ENCODE measurements at places on chromosomes 4 and X.

DNA sequence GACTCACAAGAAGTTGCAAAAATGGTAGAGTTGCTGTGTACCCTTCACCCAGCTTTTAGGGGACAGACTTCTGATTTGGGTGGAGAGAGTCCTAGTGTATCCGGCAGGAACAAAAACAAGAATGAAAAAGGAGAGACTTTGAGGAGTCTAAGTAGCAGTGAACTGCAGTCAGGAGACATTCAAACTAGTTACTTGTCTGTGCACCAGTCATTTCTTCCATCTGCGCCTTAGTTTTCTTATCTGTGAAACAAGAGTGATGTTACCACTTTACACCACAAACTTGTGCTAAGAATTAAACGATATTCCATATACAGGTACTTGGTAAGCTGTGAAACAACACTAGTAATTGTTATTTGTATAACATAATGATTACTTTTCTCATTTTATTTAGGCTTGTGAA, 47.3 kb downstream of the SH2D1A start:
- DNase-seq: no peak

DNA sequence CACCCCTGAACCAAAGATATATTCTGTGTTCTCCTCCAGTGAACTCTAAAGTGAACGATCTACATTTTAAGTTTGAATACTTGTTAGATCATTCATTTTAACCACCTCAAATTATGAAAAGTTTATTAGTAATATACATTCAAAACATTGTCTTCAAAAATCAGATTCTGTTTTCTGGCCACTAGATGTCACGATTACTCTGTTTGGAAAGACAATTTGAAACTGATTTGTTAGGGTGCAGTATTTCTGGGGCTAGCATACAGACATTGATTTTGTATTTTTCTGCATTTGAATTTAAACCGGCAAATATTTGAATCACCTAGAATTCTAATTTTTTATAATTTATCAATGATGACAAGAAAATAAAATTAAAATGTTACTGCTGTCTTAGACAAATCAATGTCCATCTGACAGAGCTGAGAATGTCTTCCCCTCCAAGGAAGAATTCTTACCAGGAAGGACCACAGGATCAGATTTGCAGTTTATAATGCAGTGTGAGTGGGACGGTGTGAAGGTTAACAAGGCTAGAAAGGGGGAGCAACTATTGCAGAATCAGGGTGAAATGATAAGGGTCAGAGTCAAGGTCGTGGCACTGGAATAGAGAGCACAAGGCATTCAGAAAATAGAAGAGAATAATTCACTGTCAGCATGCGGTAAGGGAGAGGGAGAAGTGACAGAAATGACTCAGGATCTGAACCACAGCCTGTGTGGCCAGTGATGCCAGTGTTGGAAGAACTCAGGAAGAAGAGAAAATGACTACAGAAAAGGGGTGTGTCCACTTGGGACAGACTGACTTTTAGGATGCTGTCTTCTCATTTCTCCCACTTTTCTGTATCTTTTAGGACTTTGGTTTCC, 91.6 kb downstream of the ANXA10 start:
- no peak for DNase-seq

- DNase-seq: no peak
These were observed 329.0 kb upstream of the TECRL start for GRCh38 chr4:64738240-64738639.

DNA sequence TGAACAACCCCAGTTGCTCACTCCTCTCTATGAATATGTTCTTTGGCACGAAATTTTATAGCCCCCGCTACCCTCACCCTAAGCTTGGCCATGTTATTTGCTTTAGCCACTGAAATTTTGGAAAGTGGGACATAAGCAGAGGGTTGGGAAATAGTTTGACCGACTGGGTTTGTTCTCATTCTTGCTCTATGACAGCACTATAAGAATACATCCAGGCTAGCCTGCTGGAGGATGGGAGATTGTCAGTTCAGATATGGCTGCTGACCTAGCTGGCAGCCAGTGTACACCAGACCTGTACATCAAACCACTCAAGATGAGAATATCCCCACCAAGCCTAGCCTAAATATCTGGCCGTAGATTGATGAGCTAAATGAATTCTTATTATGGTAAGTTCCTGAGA, 298.1 kb downstream of the PDGFC start:
- DNase-seq: no peak

- no peak for DNase-seq
These were observed 86.1 kb downstream of the SYNPO2 start for GRCh38 chr4:118974758-118975157.

DNA sequence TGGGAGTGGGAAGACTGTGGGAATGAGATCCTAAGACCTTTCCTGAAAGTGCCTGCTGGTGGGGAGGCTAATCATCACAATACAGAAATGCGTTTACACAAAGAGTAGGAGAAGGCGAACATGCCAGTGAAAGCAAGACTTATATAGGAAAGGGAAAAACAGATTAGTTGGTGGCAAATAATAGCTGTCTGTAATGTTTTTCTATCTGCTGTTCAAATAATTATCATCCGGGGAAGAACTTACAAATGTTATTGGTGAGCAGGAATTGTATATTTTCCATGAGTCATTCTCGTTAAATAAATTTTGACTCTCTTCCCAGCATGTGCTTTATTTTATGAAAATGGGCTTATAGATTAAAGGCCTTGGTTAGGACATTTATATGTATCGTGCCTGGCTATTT, 196.5 kb downstream of the ARHGAP10 start:
- no peak for DNase-seq

- no peak for DNase-seq
These were observed 294.8 kb upstream of the DKK2 start for GRCh38 chr4:107330916-107331315.

- no peak for DNase-seq
These were observed 6.1 kb downstream of the TADA2B start for GRCh38 chr4:7049295-7049694.

DNA sequence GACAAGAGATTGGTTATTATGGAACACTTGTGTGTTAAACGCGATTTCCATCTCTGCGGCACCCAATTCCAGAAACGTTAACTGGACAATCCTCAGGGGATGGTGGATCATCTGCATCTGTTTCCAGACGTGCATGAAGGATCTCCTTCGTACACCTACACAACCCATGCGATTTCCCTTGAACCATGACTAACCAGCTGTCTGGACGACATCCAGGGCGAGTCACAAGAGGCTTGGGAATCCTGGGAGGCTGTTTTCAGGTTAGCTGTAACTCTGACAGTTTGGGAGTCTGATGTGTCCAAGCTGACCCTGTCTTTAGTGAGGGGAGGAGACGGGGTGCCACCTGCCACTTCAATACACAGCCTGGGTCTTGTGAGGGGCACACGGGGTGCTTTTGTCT, 84.5 kb downstream of the GATB start:
- DNase-seq: no peak

DNA sequence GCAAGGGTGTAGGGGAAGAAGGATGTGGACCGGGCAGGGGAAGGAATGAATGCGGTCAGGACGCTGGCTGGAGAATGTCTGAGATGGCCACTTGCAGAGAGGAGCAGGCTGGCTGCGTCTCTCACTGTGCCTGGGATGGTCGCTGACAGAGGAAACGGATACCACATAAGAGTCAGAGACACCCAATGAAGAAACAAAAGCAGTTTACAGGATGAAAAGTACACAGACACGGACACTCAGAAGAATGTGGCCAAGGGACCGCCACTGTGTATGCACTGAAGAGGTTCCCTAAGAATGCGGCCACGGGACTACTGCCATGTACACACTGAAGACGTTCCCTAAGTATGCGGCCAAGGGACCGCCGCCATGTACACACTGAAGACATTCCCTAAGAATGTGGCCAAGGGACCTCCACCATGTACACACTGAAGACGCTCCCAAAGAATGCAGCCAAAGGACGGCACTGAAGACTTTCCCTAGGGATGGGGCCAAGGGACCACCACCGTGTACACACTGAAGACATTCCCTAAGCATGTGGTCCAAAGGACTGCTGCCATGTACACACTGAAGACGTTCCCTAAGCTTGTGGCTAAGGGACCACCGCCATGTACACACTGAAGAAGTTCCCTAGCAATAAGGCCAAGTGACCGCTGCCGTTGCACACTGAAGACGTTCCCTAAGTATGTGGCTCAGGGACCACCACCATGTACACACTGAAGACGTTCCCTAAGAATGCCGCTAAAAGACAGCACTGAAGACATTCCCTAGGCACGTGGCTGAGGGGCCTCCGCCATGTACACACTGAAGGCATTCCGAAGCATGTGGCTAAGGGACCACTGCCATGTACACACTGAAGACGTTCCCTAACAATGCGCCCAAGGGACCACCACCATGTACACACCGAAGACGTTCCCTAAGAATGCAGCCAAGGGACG, 32.2 kb downstream of the DHRSX start:
- DNase-seq: no peak

- no peak for DNase-seq
These were observed 20.4 kb downstream of the SASH3 start for GRCh38 chrX:129800186-129800585.

DNA sequence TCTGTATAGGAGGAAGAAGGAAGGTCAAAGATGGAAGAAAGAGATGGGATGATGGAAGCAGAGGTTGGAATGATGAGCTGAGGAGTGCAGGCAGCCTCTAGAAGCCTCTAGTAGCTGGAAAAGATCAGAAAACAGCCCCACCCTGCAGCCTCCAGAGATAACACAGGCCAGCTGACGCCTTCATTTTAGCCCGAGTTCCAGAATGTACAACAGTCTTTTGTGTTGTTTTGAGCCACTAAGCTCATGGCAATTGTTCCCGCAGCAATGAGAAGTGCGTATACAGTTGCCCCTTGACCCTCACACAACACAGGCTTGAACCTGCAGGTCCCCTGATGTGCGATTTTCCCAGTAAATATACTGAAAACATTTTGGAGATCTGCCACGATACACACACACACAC, 72.0 kb downstream of the WFS1 start:
- no peak for DNase-seq

- no peak for DNase-seq
These were observed 152.7 kb upstream of the AADAT start for GRCh38 chr4:170242471-170242870.

DNA sequence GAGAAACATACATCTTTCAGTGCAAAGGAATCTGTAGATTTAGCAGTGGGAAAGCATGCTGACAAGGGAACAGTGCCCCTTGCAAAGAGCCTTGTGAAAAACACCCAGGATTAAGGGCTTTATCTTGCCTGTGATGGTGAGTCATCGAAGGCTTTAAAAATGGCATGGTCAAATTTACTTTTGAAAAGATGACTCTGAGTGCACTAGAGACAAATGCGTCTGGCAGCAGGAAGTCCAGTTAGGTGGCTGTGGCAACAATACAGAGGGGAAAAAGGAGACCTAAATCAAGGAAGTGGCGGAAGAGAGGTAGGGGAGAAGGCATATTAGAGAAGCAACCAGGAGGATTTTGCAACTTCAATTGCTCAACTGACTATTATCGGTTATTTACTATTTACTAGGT, 472.6 kb upstream of the CPEB2 start:
- no peak for DNase-seq

GRCh38 chrX:1222531-1223241, 10.2 kb upstream of the CRLF2 start:
- DNase-seq: no peak

DNA sequence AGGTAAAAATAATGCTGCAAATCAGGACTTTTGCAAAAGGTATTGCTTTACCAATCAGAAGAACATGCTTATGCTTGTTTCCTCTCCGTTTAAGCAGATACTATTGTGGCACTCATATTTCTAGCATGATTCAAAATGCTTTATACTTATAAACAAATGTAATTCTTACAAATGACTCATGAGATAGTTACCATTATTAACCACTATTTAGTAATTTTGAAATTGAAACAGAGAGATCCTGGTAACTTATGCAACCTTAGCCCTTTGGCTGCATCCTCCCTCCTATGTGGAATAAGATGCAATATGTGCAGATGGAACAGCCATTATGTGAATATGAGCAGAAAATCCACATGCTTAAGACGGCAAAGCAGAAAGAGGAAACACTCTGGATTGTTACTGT, 164.7 kb downstream of the PCDH18 start:
- DNase-seq: no peak

GRCh38 chrX:87941841-87942240, 424.2 kb downstream of the KLHL4 start:
- DNase-seq: no peak
